Hippocampal formation (tissue), 2 donors: ENCODE measurements at places on chromosomes 6 and 20.

- no peak for DNase-seq
Measured at GRCh38 chr6:139277161-139277560, 14.6 kb downstream of the TXLNB start.

DNA sequence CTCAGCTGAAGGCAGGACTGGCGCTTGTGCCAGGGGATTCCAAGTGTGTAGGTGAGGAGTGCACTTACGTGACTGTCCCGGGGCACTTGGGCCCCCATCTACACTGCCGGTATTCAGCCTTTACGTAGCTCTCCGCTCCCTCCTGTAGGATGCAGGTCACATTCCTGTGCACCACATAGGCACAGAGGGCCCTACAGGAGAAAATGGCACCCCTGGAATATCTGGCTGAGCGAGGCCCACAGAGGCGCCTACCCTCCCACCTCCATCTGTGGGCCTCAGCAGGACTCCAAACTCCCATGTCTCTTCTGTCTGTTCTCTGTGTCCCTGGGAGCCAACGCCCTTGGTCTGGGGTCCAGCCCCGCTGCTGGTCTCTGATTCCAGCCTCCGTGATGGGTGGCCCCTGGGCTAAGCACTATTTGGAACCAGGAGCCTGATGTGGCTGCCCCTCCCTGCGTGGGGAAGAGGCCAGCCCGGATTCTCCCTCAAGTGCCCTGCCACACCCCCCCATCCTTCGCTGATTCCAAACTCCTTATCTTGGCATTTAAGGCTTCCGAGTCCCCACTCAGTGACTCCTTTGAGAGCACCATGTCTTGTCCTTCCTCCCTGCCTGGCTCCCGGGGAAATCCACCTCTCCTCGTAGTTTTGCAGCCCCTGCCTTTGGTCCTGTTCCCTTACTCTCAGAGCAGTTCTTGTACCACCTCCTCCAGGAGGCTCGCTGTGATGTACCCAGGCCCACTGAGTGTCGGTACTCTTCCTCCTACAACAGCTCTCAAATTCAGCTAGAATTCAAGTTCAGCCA lies 1.5 kb downstream of the EMILIN3 start:
- DNase-seq = no peak

DNA sequence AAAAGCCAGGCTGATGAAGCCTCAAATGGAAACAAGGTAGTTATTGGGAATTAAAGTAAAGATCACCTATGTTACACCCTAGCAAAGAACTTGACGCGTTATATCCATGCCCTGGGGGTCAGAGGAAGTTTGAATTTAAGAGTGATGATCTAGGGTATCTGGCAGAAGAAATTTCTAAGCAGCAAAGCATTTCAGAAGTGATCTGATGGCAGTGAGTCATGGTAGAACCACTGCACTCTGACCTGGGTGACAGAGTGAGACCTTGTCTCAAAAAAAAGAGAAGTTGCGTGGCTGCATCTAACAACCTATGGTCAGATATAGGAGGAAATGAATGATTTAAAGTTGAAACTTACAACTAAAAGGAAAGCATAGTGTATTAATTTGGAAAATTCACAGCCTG lies 45.2 kb downstream of the SCP2D1 start:
- no peak for DNase-seq

- peak; percentile 26 for DNase-seq
Measured at GRCh38 chr20:53940907-53941545, 129.4 kb downstream of the BCAS1 start.

DNA sequence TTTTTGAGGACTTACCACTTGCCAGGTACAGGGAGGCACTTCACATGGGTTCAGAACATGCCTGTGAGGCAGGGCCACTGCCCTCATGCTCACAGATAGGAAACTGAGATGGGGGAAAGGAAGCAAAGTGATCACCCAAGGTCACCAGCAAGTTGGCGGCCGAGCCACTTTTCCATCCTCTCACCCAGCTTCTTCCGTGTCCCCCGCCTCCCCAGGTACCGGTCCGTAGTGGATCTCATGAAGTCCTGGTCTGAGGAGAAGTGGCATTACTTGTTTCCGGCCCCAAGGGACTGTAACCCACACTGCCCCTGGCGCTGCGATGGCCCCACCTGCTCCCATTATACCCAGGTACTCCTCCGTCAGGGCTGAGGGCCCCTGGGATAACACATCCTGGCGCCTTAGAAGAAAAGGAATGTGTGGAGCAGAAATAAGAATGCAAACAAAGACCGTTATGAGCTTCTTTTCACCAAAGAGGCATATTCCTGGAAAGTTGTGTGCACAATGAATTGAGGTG lies 6.4 kb downstream of the R3HDML start:
- DNase-seq = no peak

DNA sequence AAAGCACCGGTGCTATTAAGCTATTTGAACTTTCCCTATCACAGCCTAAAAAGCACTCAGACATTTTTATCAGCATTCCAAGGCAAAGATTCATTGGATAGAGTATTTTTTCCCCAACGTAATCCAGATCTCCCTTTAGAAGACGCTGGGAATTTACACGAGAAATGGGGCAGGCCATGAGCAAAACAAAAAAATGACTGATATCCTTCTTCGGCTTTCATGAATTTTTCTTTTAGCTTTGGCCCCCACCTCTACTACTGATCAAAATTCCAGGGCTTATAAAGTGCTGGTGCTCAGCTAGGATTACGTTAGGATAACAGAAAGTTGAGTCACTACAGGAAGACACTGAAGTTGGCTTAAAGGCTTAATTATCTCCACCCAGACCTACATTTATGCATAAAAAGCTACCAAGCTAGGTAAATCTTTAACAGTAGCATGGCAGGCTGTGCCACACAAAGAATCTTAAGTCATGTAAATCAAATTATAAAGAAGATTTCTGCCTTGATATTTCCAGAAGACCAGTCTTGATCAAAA lies 418.5 kb upstream of the BTBD3 start:
- DNase-seq = no peak

DNA sequence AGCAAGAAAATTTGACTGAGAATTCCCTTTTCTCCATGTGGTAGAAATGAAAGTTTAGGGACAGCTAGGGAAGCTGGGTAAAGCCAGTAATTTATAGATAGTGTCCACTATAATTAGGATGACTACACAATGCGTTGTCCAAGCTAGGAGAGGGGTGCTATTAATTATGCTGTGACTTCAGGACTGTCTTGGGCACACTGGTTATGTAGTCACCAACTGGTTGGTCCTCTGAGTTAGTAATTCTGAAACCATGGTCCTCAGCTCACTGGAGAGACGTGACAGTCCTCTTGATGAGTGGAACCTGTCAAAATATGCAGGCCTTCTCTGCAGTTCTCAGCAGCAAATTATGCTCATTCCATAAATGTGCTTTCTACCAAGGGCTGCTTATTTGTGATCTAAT lies 94.6 kb upstream of the ENPP5 start:
- no peak for DNase-seq

GRCh38 chr6:34867484-34867883 lies 20.4 kb downstream of the TAF11 start:
- DNase-seq = no peak

- DNase-seq = no peak
Measured at GRCh38 chr6:26250698-26251044, 114.3 kb upstream of the BTN3A2 start.

GRCh38 chr20:60131375-60131774 lies 173.2 kb downstream of the CDH26 start:
- no peak for DNase-seq

DNA sequence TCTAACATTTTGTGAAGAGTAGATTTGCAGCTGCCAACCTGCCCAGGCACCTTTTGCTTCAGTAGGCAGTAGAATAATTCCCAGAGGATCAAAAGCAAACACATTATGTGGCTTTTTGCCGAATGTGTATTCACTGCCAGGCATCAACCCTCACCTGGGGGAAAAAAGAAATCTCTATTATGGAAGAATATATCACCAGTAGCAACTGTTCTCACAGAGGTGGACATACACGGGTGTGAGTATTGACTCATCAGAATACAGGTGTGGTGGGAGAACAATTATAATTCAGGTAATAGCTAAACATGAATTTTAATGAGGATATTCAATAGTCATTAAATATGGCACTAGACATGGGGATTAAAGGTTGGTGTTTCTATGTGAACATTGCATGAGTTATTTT lies 910.7 kb downstream of the TFAP2A start:
- no peak for DNase-seq

- DNase-seq = no peak
Measured at GRCh38 chr6:136742125-136742524, 50.2 kb downstream of the MAP3K5 start.

GRCh38 chr6:27838945-27839625 lies 73.1 kb downstream of the OR2B2 start:
- DNase-seq = no peak

DNA sequence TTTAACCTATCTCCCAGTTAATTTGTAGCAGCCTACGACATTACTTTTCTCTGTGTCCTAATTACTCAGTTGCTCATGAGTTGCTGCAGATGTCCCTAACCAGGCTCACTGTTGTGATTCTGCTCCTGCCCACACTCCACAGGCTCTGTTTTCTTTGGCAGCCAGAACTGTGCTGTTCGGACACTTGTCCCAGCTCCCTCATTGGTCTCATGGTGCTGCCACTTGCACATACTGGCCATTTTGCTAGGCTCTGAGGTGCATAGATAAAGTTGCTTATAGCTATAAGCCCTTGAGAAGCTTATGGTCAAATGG lies 55.0 kb downstream of the NOX3 start:
- DNase-seq = peak; percentile 19

GRCh38 chr6:82957171-82957867 lies 108.3 kb downstream of the UBE3D start:
- DNase-seq = no peak

- DNase-seq = no peak
Measured at GRCh38 chr6:2733324-2733723, 17.4 kb downstream of the MYLK4 start.

GRCh38 chr6:24825130-24825630 lies 26.5 kb upstream of the ARMH2 start:
- no peak for DNase-seq

GRCh38 chr6:100461278-100461916 lies 3.3 kb downstream of the SIM1 start:
- no peak for DNase-seq

GRCh38 chr6:57183336-57183735 lies 11.2 kb downstream of the BAG2 start:
- no peak for DNase-seq

GRCh38 chr20:33412484-33412838 lies 11.1 kb upstream of the CDK5RAP1 start:
- DNase-seq = no peak

- DNase-seq = no peak
Measured at GRCh38 chr20:44050925-44051660, 135.9 kb downstream of the JPH2 start.

DNA sequence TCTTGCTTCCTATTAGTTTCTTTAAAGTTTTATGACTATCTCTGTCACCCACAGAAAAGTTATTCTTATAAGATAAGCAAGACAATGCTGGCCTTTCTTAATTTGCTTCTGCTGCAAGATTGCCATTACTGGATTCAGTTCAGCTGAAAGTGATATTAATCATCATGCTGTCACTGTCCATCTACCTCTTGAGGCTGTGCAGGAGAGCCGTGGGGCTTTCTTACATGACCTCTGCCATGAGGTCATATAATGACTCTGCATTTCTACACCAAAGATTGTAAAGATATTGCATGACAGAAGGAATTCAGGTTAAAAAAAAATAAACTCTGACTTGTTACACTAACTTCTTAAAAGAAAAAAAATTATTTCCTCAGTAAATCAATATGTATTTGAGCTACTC lies 106.9 kb downstream of the TRDN start:
- no peak for DNase-seq

GRCh38 chr6:167098825-167099225 lies 24.1 kb upstream of the CCR6 start:
- DNase-seq = no peak

DNA sequence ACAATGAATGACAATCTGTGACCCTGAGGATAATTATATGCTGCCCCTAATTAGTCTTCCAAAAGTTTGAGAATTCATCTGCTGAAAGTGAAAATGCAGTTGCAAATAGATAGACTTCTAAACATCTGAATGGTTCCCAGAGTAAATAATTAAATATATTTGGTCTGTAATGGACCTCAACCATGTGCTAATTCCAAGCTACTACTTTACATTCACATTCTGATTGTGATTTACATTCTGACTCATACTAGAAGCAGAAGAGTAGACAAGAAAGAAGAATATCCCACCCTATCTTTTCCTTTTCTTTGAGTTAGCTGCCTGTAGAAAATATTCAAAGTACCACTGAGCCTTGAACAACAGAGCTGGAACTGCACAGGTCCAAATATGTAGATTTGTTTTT lies 80.8 kb downstream of the PTPRK start:
- no peak for DNase-seq

- DNase-seq = no peak
Measured at GRCh38 chr20:16842486-16843120, 94.4 kb downstream of the OTOR start.

DNA sequence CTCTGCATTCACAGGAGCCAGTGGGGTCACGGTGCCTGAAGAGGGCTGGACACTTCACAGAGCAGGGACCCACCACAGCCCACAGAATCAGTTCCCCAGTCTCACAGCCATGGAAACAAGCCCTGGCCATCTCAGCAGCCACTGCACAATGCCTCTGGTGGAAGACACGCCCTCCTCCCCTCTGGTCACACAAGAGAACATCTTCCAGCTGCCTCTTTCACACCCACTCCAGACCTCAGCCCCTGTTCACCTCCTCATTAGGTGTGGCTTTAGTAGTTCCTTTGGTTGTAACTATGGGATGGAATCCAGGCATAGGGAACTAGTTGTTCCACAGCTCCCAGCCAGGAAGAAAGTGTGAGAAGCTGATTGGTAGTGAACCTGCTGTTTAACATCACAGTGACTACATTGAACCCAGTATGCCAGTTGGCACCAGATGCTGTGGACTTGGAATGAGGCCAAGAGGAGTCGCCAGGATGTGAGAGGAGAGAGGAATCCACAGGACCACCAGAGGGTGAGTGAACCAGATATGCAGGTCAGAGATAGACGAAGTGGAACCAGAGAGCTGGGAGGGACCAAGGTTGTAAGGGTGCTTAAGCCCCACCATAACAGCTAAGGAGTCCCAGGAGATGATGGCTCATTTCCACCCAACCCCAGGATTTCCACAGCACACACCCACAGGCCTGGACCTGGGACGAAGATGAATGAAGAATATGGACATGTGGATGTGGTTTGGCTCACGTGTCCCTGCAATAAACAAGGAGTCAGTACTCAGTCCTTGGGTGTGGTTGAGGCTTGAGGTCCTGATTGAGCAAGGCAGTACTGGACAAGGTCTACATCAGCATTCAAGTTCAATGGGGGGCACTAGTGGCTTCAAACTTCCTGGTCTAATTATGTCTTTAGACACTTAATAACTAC lies 8.8 kb upstream of the BTN3A3 start:
- DNase-seq = no peak

GRCh38 chr20:29298759-29299613 lies 1958.5 kb upstream of the DEFB115 start:
- DNase-seq = no peak
